ENCODE measurements at places on chromosomes 1 and 21.

- no peak for DNase-seq
Measured at GRCh38 chr1:212196355-212196754, 88.9 kb upstream of the PPP2R5A start.

GRCh38 chr1:228469413-228470162, 17.6 kb upstream of the RNF187 start:
- no peak for DNase-seq

DNA sequence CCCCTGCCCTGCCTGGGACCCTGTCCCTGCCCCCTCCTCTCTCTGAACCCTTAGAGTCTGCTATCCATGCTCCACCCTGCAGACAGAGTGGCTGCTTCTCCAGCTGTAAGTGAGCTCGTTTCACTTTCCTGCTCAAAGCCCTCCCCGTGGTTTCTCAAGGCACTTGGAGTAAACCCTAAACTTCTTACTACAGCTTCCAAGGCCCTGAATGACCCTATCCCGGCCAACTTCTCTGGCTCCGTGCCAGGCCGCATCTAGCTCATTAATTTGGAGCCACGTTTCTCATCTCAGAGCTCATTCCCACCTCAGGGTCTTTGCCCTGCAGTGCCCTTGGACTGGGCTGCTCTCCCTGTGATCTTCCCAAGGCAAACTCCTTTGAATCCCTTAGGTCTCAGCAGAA, 235.1 kb upstream of the RUNX1 start:
- no peak for DNase-seq

DNA sequence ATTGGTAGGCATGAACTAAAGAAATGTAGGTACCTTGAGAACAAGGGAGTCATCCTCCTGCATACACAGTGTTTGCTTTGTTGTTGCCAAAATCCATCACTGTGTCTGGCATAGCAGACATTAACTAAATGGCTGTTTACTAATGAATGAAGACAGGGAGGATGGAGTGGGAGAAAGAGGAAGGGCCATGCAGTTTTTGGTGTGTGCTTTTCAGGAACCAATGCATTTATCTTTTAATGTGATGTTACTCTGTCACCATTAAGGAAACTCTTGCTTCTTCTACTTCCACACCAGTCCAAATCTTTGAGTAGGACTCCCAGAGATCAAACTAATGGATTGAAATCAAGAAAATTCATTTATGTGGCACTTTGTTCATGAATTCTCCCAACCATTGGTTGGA, 55.6 kb upstream of the DUSP10 start:
- no peak for DNase-seq

DNA sequence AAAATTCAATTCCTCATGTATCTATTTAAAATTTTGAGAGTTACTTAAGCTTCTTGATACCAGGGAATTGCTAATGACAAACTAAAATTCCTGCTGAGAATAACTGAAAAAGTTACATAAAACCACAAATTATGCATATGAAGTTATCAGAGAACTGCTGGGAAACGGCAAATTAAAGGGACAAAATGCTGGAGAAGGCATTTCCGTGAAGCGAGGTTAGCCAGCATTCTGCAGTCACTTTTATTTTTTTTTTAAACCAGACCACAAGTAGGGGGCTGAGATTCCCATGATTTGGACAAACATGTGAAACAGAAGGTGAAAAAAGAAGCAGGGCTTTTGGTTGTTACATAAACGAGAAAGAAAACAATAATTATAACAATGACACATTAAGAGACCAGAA, 737.6 kb upstream of the CHRM3 start:
- DNase-seq, result no peak

GRCh38 chr1:225851805-225852204, 30.4 kb downstream of the TMEM63A start:
- no peak for DNase-seq

- no peak for DNase-seq
Measured at GRCh38 chr1:17653276-17653675, 101.9 kb upstream of the ACTL8 start.

DNA sequence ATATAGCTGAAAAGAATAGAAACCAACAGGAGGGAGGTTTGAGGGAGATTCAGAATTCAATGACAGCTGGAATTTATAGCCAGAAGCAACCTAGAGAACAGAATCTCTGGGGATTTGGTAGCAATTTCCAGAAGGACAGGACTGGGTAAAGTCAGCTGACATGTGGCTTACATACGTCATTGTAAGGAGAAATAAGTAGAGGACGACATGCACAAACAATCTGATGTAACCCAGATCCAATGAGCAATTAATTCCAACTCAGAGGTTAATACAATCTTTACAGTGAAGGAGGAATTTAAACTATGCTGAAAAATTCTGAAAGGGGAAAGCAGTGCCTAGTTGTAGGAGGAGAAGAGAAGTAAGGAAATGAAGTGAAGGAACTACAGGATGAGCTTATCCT, 383.9 kb downstream of the PTBP2 start:
- no peak for DNase-seq
